ENCODE measurements at places on chromosomes 2 and 18.

GRCh38 chr2:83786140-83786539, 672.9 kb downstream of the SUCLG1 start:
- no peak for DNase-seq

DNA sequence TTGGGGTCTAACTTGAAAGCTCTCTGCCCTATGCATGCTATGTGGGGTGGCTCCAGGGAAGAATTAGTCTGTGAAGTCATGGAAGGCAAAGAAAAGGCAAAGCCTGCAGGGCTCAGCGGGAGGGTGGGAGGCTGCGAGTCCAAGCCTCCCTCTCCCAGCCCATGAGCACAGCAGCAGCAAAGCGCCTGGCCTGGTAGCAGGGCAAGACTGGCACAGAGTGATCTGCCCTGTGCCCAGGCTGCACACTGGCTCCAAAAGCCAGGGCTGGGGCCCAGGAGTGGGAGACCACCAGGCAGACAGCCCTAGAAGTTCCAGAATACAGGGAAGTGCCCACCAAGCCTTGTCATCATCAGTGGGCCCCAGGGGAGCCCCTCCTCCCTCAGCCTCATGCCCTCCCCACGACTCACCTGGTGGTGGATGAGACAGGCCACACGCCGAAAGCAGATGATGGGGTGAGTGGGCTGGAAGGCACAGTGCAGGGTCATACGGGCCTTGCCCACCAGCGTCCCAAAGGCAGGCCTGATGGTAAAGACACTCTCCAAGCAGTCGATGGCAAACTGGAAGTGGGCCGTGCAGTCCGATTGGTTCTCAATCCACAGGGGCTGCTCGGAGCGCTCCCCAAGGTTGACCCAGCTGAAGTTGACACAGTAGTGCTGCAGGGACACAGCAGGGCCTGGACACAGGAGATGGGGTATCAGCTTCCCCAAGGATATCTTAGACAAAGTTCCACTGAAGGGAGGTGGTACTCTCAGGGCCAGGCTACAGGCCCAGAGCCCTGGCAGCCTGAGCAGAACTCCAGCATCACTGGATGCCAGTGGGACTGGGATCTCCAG, 12.1 kb downstream of the CFAP65 start:
- DNase-seq: no peak

DNA sequence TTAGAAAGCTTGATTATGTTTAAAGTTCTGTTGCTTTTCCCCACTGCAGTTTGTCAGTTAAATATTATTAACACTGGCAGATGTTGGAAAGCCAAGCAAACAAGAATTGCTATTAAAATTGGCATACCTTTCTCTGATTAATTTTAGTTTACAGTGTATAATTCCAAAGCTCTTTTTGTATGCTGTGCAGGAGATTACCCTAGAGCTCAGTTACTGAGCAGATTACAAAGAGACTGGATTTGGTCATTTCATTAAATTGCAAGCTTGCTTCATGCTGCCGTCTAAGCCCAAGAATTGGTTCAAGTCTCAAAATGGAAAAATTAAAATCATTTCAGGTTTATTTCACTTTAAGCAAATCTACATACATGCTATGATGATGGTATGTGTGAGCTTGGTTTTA, 2.3 kb downstream of the ASAP2 start:
- no peak for DNase-seq

DNA sequence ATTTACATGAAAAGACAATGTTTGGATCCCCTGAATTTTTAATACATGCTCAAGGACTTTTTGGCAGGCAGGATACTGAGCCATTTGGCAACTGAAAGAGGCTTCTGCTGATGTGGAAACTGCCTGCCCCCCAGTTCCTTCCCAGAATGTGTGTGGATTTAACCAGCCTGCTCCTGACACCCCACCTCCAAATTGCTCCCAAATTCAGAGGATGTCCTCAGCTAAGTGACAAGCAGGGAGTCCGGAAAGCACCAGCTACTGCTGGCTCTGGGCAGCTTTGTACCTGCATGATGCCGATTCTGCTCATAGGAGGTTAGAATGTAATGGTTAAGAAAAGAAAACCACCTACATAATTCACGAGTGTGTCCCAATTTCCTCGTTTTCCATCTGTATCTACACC, 197.5 kb downstream of the CDH20 start:
- no peak for DNase-seq

GRCh38 chr18:3152294-3152693, 67.5 kb downstream of the MYOM1 start:
- no peak for DNase-seq

- no peak for DNase-seq
Observed at GRCh38 chr2:102707796-102708695, 53.8 kb upstream of the TMEM182 start.

DNA sequence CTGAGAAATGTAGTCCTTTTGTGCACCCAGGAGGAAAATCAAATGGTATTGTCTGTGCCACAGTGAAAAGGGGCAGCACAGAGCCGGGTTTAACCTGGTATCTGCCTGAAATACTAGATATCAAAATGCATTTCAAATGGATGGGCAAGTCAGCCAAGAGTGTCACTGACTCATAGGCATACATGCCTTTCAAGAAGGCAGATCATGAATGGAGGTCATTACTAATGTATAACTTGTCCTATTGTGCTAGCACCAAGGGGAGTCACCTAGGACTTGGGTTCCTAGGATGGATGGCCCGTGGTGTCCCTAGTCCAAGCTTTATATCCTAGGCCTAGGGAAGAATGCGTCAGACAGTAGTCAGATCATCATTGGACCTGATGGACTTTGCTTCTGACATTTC, 49.9 kb downstream of the TCF7L1 start:
- no peak for DNase-seq

- no peak for DNase-seq
Observed at GRCh38 chr2:218623366-218623705, 15.6 kb downstream of the PLCD4 start.

DNA sequence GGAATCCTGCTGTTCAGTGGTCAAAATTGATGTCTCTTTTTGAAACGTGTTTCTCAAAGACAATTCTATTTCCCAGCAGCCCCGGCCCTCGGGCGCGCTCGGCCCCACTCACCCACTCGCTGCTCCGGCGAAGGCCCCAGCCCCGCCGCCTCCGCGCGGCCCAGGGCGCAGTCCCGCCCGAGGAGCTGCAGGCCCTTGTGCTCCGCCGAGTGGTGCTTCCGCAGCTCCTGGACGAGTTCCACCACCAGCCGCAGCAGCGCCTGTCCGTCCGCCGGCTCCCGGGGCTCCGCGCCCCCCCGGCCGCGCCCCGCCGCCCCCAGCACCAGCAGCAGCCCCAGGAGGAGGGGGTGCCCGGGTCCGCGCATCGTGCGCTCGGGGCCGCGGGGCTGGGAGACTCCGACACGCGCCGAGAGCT, 413 bp downstream of the ALKAL2 start:
- no peak for DNase-seq

DNA sequence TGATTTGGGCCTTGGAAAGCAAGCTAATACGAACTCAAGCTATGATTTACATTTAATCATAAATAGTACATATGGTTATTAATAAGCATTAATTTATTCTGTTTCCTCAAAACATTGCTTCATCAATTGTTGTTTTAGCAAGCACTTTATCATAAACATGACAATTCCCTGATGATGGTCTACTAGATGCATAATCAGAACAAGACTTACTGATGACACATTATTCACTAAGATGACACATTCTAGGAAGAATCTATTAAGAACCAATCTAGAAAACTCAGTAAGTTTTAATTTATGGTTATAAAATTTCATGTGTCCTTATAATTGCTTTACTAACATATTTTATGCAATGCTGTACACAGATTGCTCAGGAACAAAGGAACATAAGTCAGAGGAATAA, 815.2 kb downstream of the ERBB4 start:
- no peak for DNase-seq

DNA sequence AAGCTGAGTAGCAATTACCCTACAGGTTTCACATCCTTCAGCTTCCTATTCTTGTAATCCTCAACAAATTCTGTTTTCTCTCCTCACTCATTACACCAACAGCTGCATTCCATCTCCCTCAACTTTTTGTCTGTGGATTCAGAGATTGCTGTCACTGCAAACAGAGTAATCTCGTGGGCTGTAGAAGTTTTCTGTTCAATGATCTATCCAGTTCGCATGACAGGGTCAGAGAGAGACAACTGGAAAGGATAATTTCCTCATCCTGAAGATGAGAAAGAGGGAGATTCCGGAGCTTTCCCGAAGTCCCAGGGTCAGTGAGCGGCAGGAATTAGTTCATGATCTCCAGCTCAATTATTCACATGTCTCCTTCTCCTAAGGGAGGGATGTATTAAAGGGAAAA, 75.7 kb downstream of the MYO5B start:
- no peak for DNase-seq

GRCh38 chr18:79792096-79792987, 5.4 kb upstream of the KCNG2 start:
- DNase-seq: no peak

DNA sequence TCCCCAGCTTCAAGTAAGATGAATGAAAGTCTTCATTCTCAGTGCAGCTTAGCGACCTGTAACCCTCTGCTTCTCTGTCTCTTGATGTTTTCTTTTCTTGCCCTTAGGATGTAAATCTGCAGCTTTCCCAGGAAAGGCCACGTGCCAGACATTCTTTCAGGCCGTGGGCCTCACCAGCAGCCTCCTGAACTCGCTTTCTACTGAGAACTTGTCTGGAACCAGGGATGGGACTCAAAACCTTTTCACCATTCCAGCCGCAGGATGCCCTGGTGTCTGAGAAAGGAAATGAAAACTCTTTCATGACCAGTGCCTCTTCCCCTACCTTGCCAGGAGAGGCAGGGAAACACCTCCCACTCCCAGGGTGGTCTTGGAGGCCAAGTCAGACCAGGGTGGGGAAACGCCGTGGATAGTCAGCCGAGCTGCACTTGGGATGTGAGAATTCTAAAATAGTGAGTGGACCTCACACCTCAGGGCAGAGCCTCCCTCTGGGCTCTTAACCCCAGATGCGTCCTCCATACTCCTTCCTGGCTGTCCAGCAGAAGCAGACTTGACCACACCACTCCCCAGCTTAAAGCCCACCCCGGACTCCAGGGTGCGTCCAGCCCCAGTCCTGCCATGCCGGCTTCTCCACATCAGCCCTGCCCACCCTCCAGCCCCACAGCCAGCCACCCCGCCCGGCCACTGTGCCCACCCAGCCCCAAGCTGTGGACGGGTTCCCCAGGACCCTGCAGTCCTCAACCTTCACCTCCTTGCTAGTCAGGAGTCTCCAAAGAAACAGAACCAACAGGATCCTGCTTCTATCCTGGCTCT, 115.5 kb downstream of the TWIST2 start:
- DNase-seq: no peak

DNA sequence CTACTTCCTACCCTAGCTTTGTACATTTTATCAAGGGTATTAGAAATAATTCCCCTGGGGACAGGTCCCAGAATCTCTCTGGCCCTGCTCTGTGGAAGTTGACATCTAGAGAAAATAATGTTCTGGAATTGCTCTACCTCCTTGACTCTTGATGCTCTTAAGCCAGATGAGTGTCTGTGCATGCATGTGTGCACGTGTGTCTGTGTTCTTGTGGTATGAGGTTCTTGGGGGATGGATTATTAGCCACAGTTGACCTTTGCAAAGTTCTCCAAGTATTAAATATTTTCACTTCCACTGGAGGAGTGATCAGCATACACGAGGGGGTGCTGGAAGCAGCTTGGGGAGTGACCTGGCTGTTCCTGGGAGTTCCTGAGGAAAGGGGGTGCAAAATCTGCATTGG, 61.2 kb upstream of the PELI1 start:
- DNase-seq: no peak

DNA sequence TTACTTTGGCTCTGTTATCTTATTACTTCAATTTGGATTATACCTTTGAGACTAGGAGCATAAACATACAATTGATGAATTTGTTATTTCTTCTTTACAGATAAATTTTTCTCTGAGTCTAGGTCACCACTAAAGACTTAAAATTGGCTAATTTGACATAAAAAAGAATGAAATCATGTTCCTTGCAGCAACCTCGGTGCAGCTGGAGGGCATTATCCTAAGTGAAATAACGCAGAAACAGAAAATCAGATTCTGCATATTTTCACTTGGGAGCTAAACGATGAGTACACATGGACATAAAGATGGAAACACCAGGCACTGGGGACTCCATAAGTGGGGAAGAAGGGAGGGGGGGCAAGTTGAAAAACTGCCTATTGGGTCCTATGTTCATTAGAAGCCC, 172.8 kb upstream of the SESTD1 start:
- DNase-seq: no peak

- no peak for DNase-seq
Observed at GRCh38 chr2:231605607-231606091, 13.0 kb downstream of the TEX44 start.

- DNase-seq: no peak
Observed at GRCh38 chr2:29336341-29337241, 221.4 kb downstream of the CLIP4 start.

DNA sequence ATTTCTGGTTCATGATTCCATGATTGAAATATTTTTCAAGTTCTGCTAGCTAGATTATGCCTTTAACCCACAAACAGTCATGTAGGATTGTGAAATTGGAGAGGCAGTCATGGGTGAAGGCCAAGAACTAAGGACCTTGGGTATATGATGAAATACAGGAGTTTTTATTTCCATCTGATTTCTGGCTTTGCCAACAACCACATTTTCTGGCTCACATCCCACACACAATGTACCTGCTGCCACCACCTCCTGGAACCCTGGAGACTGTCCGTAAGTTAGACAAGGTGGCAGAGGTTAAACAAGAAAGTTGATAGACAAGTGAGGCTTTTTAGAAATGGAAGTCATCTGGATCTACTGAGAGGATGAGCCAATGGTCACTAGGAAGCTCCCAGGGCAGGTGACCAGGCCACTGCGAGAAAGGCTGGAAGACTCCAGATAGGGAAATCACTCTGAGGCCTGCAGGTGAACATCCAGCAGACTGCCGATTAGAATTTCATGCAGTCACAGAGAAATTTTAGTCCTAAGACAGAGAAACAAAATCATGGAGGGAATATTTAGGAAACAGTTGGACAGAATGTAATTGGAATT, 402.0 kb downstream of the ALK start:
- DNase-seq: no peak

- DNase-seq: no peak
Observed at GRCh38 chr2:204274429-204274828, 270.8 kb upstream of the PARD3B start.

- no peak for DNase-seq
Observed at GRCh38 chr2:203401-203800, 60.4 kb downstream of the SH3YL1 start.

GRCh38 chr2:100008956-100009355, 133.4 kb downstream of the AFF3 start:
- no peak for DNase-seq

DNA sequence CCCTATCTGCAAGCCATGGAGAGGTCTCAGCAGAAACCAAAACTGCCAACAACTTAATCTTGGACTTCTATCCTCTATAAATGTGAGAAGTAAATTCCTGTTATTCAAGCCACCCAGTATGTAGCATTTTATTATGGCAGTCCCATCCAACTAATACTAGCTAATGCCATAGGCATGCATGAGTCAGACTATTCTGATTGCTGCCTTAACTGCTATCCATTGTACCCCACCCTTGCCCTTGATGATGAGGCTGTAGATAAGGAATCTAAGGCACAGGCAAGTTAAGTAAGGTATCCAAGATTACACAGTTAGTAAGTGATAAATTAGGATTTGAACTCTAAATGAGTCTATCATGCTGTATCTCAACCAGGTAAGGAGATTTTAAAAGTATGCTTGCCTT, 223.0 kb downstream of the UBE2E3 start:
- no peak for DNase-seq

GRCh38 chr2:42193722-42194187, 24.6 kb downstream of the EML4 start:
- DNase-seq: no peak
